ENCODE measurements at places on chromosomes 4 and X. TPM values are rescaled to one million over a fixed set of nuclear protein-coding genes. Genes with fewer than 3 reads are reported as not detected.

CLNK gene
- total RNA-seq = not detected

VSIG4 gene
- total RNA-seq = 41.7 TPM

ASMT gene
- total RNA-seq = not detected

S100G gene
- not detected for total RNA-seq

AVPR2 gene
- 3.1 TPM for total RNA-seq

CFAP99 gene
- not detected for total RNA-seq

AMTN gene
- total RNA-seq = not detected

RTL3 gene
- total RNA-seq = 0.14 TPM

MAD2L1 gene
- total RNA-seq = 1.8 TPM

CTAG1B gene
- not detected for total RNA-seq

SMR3B gene
- total RNA-seq = not detected

GRID2 gene
- not detected for total RNA-seq

ANAPC4 gene
- total RNA-seq = 12.2 TPM

TMEM31 gene
- not detected for total RNA-seq

- no peak for DNase-seq
Measured at GRCh38 chr4:114922592-114922933, 190.9 kb downstream of the NDST4 start.

- DNase-seq = no peak
Measured at GRCh38 chrX:49977319-49978090, 55.1 kb downstream of the CLCN5 start.

GRCh38 chr4:55530691-55531090 lies 16.0 kb downstream of the CLOCK start:
- no peak for DNase-seq

DNA sequence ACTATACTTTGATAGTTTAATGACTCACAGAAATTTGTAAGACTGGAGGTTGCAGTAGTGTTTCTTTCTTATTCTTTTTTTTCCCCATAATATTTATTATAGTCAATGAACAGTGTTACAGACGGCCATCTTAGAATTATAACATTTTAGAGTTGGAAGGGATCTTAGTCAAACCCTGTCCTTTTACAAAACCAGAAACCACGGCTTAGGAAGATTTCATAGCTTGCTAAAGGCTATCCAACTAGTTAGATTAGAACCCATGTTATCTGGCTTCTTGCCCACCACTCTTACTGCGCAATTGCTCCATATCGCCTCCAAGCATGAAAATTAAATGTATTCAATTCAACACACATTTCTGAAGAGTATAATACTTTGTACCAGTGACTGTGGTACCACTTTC lies 1.1 kb downstream of the XIAP start:
- no peak for DNase-seq

GRCh38 chr4:164828955-164829354 lies 48.0 kb upstream of the APELA start:
- no peak for DNase-seq

DNA sequence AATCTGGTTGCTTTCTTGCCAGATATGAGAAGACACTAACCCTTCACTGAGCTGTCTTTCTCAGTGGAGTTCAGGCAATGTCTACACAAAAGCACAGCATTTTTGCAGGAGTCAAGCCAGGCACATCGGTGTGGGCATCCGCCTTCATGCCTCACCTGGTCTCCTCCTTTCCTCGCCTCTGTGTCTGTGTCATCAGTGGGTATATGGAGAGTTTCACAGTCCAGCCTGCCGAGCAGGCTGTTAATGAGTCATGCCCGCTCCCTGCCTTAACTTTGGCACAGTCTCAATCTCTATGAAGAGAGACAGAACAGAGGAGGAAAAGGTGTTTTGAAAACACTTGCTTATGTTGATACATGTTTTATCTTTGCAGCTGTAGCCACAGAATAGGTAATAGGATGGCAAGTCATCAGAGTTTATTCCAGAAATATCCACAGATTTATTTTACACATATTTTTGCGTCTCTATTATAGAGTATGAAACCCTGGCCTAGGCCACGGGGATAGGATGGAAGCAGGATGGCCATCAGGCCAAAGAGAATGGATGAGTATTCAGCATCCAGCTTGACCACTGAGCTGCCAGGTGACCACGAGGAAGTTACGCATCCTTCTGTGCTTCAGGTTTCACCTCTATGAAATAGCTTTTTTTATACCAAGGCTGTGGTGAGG lies 32.8 kb upstream of the MAML3 start:
- DNase-seq = no peak

DNA sequence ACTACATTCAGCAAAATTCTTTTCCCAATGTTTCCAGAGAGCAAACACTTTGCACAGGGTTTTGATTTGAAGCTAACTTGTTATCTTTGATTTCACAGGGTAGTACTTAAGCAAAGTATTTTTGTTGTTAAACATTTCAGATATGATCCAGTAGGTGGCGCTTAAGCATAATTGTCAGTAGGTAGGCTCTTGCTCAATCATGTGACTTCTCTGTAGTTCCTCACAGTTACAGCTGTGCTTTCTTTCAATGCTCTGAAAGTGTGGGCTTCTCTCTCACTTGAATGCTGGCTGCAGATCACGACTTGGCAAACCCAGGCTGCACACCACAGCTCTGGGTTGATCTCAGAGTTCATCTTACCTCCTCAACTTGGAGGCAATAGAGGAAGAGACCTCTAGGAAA lies 1016.5 kb downstream of the SH3BGRL start:
- DNase-seq = no peak

- DNase-seq = no peak
Measured at GRCh38 chrX:11908371-11908770, 150.3 kb downstream of the MSL3 start.

- no peak for DNase-seq
Measured at GRCh38 chrX:151702741-151703340, 7.6 kb downstream of the PRRG3 start.

GRCh38 chr4:48038666-48039065 lies 22.1 kb downstream of the NIPAL1 start:
- DNase-seq = no peak

DNA sequence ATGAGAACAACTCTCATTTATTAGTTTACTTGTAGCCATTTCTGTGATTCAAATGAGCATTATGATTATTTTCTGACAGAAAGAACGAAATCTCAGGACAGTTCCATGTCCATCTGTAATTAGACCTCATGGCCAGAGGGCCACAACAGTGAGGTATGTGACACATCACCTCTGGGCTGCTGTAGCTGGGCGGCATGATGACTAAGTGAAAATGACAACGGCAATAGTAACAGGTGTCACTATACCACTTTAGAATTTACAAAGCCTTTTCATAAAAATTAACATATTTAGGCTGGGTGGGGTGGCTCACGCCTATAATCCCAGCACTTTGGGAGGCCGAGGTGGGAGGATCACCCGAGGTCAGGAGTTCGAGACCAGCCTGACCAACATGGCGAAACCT lies 252.6 kb downstream of the CBR4 start:
- no peak for DNase-seq

DNA sequence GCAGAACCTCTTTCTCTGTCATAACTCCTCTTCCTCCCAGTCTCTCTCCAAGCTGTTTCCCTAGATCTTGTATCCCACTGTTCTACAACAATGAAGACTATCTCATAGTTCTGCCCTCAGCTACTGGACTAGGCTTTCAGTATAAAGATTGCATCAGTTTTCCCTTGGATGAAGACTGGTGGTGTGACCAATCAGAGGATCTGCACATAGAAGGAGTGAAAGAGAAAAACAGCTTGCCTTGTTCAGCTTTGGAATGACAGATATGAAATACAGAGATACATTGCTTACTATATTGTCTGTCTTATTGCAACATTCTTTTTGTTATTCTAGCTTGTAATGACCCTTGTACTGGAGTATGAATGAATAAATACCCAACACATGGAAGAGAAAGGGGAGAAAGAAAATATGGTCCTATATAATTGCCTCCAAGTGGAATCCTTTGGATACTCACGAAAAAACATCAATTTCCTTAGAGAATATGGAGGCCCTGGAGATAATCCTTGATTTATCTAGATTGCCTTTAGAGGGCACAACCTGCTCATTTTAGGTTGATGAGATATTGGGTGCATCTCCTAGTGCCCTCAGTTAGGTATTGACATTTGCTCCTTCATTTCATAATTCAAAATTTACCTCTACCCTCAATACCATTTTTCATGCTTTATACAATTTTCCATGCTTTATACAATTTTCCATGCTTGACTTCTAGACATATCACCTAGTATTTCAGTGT lies 395.8 kb downstream of the NAF1 start:
- DNase-seq = no peak

GRCh38 chr4:26525771-26526150 lies 35.5 kb upstream of the CCKAR start:
- no peak for DNase-seq

- DNase-seq = peak; percentile 83
Measured at GRCh38 chr4:1226144-1226481, 22.8 kb downstream of the CTBP1 start.

DNA sequence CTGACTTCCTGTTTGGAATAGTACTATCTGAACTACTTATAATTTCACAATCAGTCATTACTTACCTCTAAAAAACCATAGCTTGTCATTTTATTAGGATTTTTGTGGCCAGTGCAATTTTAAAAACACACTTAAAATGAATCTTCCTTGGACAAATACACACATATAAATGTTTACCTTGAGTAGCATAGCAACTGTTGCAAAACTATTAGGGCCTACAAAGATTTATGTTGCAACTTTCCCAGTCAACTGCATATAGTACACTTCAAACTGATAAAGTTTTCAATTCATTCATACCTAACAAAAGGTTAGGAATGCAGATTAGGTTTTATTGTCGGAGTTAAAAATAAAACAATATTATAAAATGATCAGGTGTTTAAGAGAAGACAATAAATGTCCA lies 193.0 kb downstream of the PDGFC start:
- no peak for DNase-seq

DNA sequence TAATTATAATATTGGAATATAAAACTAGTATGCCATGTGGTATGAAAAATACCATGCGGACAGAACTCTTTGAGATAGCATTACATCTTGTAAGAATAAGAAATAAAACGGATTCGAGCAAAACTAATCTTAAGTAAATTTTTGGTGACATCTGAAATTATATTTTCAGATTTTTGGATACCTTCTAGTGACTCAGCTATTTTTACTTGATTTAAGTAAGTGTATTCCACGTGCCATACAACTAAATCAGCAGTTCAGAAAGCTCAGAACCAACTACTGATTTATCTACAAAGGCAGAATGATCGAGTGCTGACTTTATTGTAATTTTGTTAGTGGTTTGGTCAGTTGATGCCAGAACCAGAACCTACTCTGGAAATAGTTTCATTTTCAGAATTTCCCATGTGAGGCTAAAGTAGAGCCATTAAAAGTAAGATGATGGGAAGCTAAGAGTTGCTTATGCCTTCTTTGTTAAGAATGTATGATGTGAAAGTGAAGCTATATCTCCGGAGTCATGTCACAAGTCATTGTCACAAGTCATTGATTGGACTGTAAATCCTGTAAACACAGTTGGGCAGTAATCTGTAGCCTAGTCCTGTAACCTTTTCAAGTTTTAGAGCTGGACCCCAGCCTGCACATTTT lies 4.0 kb downstream of the ING2 start:
- no peak for DNase-seq

- no peak for DNase-seq
Measured at GRCh38 chrX:104041003-104041402, 1.2 kb downstream of the H2BW2 start.

DNA sequence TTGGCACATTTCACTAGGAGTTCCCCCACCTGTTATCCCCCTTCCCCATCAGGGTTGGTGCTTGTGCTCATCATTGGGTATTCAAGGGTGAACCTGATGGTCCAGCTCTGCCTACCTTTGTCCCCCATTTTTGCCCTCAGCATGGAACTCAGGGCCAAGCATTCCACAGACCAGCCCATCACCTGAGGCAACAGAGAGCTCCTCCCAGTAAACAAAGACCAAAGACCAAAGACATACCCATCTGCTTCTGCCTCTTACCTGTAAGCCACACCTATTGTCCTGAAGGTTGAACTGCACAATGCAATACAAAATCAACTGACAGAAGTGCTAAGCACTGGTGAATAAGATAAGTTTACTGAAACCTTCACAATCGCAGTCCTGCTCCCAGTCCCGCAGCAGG lies 237.5 kb downstream of the PAPSS1 start:
- no peak for DNase-seq

GRCh38 chrX:97416461-97416860 lies 532.8 kb downstream of the RPA4 start:
- DNase-seq = no peak

DNA sequence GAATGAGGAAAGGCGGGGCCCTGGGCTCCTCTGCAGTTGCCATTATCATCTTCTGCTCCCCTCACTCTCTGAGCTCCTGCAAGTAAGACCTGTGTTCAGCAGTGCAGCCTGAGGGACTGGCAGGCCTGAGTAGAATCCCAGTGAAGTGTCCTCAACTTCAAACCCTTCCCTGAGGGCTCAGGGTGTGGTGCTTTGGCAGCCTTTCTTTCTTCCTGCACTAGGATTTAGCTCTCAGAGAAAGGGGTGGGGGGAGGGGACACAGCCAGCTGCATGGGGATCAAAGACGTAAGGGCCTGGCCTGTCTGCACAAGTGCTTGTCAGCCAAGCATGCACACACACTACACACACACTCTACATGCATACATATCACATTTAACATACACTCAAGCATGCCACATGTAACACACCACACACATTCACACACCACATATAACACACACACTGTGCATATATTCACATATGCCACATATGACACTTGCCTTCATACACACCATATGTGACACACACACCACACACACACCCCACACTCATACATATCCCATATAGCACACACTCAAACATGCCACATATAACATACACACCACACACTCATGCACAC lies 223.4 kb upstream of the RPL34 start:
- DNase-seq = no peak

DNA sequence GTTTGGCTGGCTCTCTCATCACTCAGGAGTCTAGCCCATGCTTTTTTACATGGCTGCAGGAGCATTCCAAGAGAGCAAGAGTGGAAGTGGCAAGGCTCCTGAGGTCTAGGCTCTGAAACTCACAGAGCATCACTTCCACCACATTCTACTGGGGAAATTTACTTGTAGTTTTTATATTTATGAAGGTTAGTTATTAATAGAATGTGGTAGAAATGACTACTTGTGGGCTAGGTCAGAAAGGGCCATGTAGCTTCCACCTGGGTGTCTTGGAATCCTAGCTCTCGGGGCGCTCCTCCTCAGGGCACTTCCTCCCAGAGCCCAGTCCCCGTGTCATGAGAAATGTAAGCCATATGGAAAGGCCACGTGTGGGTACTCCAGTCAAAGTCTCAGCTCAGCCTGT lies 127.0 kb upstream of the CASK start:
- no peak for DNase-seq

GRCh38 chr4:163544407-163545038 lies 50.0 kb downstream of the TMA16 start:
- peak; percentile 43 for DNase-seq

DNA sequence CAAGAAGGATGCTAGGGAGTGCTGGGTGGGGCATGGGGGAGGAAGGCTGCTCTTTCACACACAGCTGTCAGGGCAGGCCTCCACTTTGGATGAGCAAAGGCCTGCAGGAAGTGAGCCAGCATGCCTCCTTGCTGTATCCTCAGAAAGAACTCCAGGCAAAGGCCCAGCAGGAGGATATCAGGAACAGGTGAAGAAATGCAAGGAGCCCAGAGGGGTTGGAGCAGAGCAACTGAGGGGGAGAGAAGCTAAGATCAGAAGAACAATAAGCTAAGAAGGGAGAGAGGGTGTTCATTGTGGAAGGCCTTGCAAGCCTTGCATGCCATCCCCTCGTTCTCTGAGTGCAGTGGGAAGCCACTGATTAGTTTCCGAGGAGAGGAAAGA lies 115.1 kb downstream of the CAMK2D start:
- no peak for DNase-seq

- no peak for DNase-seq
Measured at GRCh38 chr4:16056681-16057385, 27.0 kb downstream of the PROM1 start.

- no peak for DNase-seq
Measured at GRCh38 chrX:22124098-22124497, 92.0 kb downstream of the PHEX start.
